Endodermal cell (in vitro differentiated cells): ENCODE measurements at places on chromosomes 1 and 21.

DNA sequence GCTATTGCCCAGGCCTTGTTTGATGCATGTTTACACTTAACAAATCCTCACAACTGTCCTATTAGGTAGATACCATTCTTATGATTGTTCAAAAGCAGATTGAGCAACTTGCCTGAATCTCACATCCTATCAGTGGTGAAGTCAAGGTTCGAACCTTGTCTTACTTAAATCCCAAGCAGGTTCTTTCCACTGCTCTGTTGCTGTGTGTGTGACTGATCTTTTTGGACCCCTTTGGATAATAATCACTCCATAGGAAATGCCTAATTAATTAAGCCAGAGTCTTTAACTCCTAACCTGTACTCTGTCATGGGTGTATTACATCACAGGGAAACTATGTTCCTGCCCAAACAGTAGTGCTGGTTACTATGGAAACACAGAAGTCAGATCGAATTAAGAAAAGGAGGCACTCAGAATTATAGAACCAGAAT, 84.2 kb downstream of the SPATA46 start:
- no peak for DNase-seq

DNA sequence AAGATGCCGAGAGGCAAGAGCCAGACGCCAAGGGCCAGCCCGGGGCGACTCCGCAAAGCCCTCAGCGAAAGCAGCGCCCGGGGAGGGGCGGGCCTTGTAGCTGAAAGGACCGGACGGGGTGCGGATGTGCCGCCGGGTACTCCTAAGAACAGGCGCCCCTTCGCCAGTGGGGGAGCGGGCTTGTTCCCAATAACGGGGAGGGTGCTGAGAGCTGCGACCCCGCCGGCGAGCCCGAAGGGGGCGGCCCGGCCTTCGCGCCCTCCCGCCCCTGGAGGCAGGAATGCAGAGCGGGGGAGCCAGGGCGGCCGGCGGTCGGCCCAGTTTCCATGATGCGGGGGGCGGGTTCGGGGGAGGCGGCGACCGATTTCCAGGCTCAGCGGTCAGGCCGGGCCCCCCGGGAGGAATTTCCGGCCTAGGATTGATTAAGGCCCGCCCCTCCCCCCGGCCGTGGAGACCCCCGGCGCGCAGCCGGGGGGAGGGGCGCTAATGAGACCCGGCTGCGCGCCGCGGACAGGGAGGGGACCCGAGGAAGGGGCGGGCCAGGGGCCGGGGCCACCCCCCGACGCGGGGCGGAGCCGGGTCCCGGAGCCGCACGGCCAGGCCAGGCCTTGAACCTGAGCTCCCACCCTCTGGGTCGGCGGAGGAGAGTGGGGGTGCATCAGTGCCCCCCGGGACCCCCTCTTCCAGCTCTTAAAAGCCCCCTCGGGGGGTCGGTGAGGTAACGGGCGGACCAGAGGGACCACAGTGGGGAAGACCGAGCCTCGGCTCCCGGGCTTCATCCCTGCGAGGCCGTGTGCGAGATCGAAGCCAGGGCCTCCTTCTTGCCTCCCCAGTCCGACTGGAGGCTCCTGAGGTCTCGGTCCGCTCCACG, 898 bp upstream of the TMEM200B start:
- DNase-seq = peak; percentile 98

DNA sequence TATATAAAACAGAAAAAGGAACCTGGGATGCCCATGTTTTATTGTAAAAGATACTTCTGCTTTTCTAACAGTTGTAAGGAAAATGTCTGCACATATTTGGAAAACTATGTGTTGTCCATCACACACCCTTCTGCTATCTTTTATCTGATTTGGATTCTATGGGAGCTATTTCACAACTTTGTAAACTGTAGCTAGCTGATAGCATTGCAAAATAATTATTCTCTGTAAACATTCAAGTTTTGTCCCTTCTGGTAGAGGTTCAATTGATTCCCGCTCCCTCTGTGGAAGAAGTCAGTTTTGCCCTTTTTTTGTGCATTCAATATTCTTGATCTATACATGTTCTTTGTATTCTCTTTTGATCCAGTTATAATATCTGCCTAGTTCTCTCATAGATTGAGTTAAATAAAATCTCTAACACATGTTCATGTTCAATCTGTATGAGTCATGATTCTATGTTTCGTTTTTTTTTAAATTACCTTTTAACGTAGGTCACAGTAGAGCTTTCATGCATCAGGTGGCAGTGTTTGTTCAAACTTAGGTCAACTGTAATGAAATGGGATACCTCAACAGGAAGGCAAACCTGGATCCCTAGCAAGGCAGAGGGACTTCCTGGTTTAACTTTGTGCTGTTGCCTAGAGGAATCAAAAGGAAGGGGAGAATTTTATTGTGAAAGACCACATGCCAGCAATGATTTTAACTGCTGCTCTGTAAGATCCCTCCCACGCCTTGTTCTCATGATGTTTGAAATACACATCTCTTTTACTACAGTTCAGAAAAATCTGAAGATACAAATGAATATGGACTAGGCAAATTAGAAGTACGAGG, 26.0 kb upstream of the BCL9 start:
- DNase-seq = peak; percentile 55

- DNase-seq = no peak
Measured at GRCh38 chr1:234541286-234541975, 62.5 kb upstream of the TARBP1 start.

- DNase-seq = no peak
Measured at GRCh38 chr1:237527761-237528160, 363.0 kb downstream of the ZP4 start.
